GM10248 (cell line): ENCODE measurements at places on chromosomes 1 and 21.

GRCh38 chr1:2314273-2314802 is 77.0 kb downstream of the MORN1 start:
- DNase-seq = no peak

DNA sequence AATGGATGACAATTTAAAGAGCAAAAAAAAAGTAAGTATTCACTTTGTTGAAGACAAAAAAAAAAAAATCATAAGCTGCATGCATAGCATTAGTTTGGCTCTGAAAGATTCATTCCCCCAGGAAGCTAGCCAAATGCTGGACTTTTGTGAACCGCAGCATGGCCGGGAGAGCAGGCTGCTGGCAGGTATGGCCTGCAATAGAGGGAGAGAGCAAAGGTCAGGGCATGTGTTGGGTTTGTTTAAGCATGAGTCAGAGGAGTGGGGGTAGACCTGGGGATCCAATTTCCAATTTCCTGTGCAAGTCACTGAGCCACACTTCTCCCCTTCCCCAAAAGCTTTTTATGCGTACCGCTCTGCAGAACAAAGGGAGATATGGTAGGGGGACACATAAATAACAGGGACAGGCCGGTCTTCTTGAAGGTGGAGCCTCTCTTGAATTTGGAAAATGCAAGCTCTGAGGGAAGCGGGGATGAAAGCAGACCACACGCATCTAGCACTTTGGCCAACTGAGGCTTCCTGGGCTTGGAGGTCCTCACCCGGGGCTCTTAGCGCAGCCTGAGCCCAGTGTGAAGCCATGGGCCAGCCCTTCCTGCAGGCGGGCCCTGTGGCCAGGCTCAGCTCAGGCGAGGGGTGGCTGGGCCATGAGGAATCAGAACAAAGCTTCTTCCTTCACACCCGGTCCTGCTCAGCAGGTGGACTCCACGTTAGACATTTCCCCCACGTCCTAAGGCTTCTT is 171.1 kb downstream of the TOMM20 start:
- DNase-seq = no peak

DNA sequence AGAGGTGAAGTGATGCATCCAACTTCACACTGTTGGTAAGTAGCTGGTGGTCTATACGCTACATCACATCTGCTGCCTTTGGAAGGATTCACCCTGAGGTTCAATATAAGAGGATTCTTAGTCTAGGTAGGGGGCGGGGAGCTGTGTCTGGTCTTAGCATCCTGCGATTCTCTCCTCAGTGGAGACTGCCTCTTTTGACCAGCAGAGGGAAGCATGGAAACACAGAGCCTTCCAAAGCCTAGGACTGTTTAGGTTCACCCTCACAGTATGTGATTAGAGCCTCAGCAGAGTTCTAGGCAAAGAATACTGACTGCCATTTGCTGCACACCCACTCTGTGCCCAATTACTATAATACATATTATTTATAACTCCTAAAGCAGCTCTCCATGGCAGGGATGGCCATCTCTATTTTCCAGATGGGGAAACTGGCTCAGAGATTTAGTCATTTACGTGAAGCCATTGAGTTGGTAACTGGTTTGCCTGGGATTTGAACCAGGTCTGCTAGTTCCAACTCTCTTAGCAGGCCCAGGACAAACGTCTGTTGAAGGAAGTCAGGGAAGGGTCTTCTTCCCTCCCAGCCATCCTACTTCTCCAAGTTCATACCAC is 28.9 kb upstream of the EFCAB14 start:
- peak; percentile 20 for DNase-seq

GRCh38 chr1:105137543-105138457 is 1388.1 kb downstream of the AMY1C start:
- peak; percentile 18 for DNase-seq

DNA sequence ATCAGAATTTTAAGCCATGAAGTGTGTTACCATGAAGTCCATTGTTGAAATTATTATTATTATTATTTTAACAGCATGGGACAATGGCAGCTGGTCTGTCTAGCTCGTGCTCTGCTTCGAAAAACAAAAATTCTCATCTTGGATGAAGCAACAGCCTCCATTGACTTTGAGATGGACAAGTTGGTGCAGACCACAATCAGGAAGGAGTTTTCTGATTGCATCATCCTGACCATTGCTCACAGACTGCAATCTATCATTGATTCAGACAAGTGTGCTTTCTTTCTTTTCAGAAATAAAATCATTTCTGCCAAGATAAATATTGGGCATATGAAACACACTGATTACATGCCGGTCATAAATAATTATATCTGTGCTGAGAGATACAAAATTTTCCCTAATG is 21.0 kb downstream of the HSPA13 start:
- no peak for DNase-seq

DNA sequence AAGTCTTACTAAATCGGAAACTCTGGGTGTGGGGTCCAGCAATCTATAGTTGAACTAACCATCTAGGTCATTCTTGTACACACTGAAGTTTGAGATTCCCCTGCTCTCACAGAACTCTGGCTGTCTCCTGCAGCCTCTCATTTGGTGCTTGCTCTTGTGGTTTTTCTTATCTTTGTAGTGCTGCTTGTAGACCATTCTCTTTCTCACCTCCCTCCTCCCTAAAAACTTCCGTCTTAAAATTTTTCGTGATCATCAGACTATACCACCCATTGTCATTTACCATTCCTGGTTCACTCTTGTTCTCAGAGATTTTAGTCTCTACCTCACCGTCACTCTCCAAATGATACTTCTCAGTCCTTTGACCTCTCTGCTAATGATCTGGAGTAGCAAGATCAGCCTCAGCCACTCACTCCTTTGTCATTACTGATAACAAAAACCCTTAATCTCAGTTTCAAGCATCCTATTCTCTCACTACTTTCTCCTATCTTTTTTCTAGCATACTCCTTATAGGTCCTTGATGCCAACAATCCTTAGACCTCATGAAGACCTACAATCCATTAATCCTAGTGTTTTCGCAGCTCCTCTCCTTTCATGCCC is 13.0 kb upstream of the EPHX4 start:
- DNase-seq = no peak

DNA sequence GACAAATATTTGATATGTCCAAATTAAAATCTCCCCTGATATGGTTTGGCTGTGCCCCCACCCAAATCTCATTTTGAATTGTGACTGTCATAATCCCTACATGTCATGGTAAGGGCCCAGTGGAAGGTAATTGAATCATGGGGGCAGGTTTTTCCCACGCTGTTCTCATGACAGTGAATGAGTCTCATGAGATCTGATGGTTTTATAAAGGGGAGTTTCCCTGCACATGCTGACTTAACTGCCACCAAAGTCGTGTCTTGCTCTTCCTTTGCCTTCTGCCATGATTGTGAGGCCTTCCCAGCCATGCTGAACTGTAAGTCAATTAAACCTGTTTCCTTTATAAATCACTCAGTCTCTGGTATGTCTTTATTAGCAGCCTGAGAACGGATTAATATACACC is 207.0 kb downstream of the BARHL2 start:
- no peak for DNase-seq

DNA sequence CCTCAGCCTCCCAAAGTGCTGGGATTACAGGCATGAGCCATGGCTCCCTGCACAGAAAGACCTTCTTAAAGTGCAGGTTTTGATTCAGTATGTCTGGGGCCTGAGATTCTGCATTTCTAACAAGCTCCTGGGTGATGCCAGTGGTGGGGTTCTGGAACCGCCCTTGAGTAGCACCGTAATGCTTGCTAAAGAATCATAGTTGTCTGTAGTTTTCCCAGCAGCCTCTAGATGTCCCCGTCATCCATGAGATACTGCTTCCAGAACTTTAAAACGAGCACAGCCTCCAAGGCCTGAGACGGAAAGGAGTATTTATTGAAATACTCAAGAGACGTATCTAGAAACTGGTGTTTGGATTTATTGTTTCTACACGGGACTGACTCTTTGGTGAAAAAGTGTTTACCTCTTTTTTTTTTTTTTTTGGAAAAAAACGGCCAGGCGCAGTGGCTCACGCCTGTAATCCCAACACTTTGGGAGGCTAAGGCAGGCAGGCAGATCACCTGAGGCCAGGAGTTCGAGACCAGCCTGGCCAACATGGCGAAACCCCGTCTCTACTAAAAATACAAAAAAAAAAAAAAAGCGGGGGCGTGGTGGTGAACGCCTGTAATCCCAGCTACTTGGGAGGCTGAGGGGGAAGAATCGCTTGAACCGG is 2.6 kb upstream of the TOR3A start:
- DNase-seq = peak; percentile 67
